ENCODE measurements at places on chromosomes 11 and 22. TPM values are rescaled to one million over a fixed set of nuclear protein-coding genes. Genes with fewer than 3 reads are reported as not detected.

DNA sequence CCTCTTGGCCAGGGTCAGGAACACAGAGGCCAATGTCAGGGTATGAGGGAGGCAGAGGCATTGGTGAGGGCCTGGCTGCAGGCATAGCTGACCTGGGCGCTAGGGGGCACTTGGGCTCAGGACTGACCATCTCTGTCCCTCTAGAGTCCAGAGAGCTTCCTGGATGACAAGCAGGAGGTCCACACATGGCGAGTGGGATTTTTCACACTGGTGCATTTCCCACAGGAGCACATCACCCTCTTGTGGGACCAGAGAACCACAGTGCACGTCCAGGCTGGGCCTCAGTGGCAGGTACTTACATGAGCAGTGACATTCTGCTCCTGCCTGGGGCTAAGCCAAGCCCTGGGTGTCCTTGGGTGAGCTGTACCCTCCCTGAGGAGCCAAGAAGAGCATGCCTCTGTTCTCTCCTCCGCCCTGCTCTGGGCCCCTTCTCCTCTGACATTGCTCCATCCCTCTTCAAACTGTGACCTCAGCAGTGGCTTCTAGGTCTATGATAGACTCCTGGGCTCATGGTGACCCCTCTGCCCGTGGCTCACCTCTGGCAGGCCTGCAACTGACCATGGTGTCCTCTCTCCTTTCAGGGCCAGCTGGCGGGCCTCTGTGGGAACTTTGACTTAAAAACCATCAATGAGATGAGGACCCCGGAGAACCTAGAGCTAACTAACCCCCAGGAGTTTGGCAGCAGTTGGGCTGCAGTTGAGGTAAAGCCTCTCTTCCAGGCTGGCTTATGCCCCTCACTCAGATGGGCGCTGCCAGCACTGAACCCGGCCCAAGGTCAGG is 46.6 kb downstream of the OTOG start:
- no peaks in the 10 kb centered on the region for H3K4me1 ChIP-seq
- peaks cover 10% of the 10 kb centered on the region for H3K27me3 ChIP-seq
- H3K27ac ChIP-seq = no peak overlapping the region
- H3K4me3 ChIP-seq = no peak overlapping the region

- H3K4me1 ChIP-seq = no peaks in the 10 kb centered on the region
- no peaks in the 10 kb centered on the region for H3K27me3 ChIP-seq
- H3K36me3 ChIP-seq = peaks cover 16% of the 10 kb centered on the region
- no peak overlapping the region for H3K27ac ChIP-seq
These were observed 161.4 kb downstream of the METTL15 start for GRCh38 chr11:28269586-28269985.

- no peaks in the 10 kb centered on the region for H3K36me3 ChIP-seq
- DNase-seq = no peak
- no peak overlapping the region for H3K4me3 ChIP-seq
- H3K27ac ChIP-seq = no peak overlapping the region
- no peaks in the 10 kb centered on the region for H3K27me3 ChIP-seq
- no peaks in the 10 kb centered on the region for H3K4me1 ChIP-seq
These were observed 126.9 kb downstream of the KCNQ1 start for GRCh38 chr11:2571598-2572281.

DNA sequence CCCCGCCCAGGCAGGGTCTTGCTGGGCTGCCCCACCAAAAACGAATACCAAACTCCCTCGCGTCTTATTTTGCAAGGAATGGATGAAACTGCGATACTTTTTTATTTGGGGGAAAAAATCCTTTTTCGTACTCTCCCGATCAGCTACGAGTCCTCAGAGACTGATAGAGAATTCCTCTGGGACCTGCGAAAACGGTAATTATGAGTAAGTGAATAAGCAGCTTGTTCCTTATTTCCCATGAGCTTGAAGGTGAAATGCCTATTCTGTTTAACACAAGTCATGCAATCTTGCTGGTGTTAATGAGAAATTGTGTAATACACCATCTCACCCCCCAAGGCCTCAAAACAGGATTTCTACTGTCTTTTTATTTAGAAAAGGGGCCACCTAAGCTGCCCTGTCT is 5.5 kb downstream of the GRK3 start:
- no peak for DNase-seq
- peaks cover 5% of the 10 kb centered on the region for H3K36me3 ChIP-seq
- H3K4me3 ChIP-seq = no peak overlapping the region
- H3K4me1 ChIP-seq = peaks cover 24% of the 10 kb centered on the region

GRCh38 chr22:36910461-36910860 is 3.0 kb upstream of the CSF2RB start:
- H3K27ac ChIP-seq = no peak overlapping the region
- no peak overlapping the region for H3K4me3 ChIP-seq
- peaks cover 16% of the 10 kb centered on the region for H3K4me1 ChIP-seq
- DNase-seq = no peak
- peaks cover 21% of the 10 kb centered on the region for H3K27me3 ChIP-seq

DNA sequence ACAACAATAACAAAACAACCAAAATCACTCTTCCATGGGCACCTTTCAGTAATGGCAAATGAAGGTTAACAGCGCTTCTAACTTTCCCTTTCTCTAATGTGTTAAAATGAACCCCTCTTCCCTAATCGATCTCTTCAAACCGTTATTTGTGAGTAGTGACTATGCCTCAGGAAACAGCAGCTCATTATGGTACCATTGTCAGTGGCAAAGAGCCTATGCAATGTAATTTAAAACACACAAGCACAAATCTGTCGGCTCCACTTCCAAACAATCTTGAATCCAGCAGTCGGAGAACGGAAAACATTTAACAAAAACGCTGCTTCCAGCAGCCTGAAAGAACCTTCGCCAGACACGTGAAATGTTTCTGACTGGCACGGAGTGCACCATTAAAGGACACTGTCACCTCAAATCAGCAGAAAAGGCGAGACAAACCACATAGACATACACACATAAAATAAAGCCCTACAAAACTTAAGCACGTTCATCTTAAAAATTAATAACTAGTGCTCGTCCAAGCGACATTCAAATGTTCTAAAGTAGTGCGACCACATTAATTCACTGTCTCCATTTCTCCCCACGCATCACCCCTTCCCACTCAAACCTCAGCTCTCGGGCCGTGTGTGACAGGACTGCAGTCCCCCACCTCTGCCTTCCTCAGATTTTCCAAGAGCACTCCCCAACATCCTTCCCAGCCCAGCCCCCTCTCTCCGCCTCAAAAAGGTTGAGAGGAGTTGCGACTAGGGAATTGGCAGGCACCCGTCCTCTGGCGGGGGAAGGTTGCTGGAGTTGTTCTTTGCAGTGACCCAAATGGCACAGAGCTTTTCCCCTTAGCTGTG is 748 bp downstream of the RAB30 start:
- H3K4me1 ChIP-seq = peaks cover 9% of the 10 kb centered on the region
- no peak overlapping the region for H3K27ac ChIP-seq
- no peaks in the 10 kb centered on the region for H3K27me3 ChIP-seq
- H3K4me3 ChIP-seq = no peak overlapping the region
- DNase-seq = no peak

Gene MS4A12
- total RNA-seq = not detected

GRCh38 chr22:44891293-44891747 is 118.5 kb downstream of the PHF21B start:
- H3K4me1 ChIP-seq = no peaks in the 10 kb centered on the region
- no peak for DNase-seq
- no peaks in the 10 kb centered on the region for H3K27me3 ChIP-seq
- no peak overlapping the region for H3K27ac ChIP-seq
- H3K36me3 ChIP-seq = no peaks in the 10 kb centered on the region
- no peak overlapping the region for H3K4me3 ChIP-seq

GRCh38 chr11:72704028-72704782 is 30.0 kb upstream of the PDE2A start:
- no peak for DNase-seq
- no peak overlapping the region for H3K4me3 ChIP-seq
- no peaks in the 10 kb centered on the region for H3K4me1 ChIP-seq

Gene TEX12
- total RNA-seq = 0.44 TPM

Gene TENM4
- not detected for total RNA-seq

Gene MYO18B
- total RNA-seq = 1.1 TPM

Gene OR52H1
- total RNA-seq = not detected

Data from naive thymus-derived CD8-positive, alpha-beta T cell (primary cell).